ENCODE measurements at places on chromosomes 12 and 14. TPM values are rescaled to one million over a fixed set of nuclear protein-coding genes. Genes with fewer than 3 reads are reported as not detected.

The TDRD9 gene
- total RNA-seq: 0.14 TPM

The NKX2-1 gene
- total RNA-seq: not detected

The ZDHHC22 gene
- 0.18 TPM for total RNA-seq

The SLCO1A2 gene
- 0.29 TPM for total RNA-seq

The TRIP11 gene
- 12.0 TPM for total RNA-seq

The ESR2 gene
- total RNA-seq: 0.09 TPM

The PTMS gene
- total RNA-seq: 907 TPM

The DYNC1H1 gene
- 210 TPM for total RNA-seq

The CLEC6A gene
- not detected for total RNA-seq

Data from A549 treated with GW870086 at 1 μM for 4 hours (cell line).